ENCODE measurements at places on chromosomes 16 and 17.

DNA sequence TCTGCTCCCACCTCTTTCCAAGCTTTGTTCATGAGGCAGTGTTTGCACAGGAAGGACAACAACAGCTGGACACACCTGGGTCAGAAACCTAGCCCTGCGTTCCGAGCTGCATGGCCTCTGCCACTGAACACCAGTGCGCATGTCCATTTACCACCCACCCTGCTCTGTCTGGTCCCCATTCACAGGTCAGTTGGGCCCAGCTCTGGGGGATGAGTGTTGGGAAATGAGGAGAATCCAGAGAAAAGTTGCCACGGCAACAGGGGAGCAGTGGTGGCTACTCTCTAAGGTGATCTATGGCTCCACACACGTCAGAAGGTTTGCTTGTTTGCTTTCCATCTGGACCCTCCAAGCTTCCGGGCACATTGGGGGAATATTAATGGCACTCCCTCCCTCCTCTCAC is 70.4 kb upstream of the ASIC2 start:
- DNase-seq: no peak

DNA sequence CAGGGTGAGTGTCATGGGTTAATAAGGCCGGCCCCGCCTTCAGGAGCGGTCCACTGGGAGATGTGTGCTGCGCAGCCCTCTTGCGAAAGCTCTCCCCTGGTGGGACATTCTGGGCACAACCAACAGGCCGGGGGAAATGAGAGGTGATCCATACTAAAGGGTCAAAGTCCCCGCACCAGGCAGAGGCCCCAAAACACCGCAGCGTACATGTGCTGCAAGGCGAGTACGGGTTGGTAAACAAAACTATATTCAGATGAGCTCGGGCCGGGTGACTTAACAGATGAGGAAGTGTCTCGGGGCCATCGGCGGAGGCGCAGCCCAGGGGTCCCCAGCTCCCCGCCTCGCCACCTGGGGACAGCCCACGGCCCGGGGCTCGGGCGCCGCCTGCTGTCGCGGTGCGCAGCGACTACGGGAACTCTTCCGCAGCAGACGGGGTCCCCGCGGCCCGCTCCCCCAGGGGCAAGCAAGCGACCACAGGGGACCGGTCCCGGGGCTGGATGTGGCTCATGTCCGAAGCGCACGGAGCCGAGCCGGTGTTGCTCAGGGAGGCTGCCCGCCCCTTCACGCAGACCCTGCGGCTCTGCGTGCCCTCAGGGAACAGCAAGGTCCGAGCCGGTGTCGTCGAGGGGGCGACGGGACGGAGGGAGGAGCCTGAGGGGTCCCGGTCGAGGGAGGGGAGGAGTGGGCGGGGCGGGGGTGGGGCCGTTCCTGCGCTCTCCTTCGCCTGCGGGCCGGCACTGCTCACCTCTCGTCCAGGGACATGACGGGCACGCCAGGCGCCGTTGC is at the start of gene RAB37:
RAB37 (plus strand) TSS at position 744 of the 786 bp plus-strand sequence; CDS start at position 761, 17 bp downstream.
- no peak for DNase-seq

GRCh38 chr16:47056688-47057629 is 83.5 kb upstream of the DNAJA2 start:
- no peak for DNase-seq

- DNase-seq: peak; percentile 73
Measured at GRCh38 chr17:28598799-28599310, at the start of gene SPAG5. Gene SPAG5 (minus strand): TSS chr17:28599025. CDS start chr17:28598946, 79 bp downstream.

GRCh38 chr17:45218895-45219661 is 2.6 kb upstream of the FMNL1 start:
- DNase-seq: peak; percentile 83

DNA sequence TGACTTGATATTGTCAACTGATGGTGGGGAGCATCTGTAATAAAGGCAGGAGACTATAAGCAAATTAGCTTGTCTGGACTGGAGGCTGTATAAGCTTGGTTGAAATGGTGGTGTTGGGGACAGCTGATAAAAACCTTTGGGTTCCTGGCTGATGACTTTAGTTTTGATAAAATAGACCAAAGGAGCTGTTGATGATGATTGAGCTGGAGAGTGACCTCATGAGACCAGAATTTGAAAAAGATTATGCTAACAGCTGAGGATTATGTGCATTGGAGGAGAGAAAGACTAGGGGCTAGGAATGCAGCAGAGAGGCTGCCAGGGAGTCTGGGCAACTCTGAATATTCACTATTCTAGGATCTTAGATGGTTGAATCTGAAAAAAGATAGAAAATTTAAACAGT is 8.7 kb upstream of the CDC27 start:
- no peak for DNase-seq

- no peak for DNase-seq
Measured at GRCh38 chr16:79892278-79892677, 291.7 kb upstream of the MAF start.

DNA sequence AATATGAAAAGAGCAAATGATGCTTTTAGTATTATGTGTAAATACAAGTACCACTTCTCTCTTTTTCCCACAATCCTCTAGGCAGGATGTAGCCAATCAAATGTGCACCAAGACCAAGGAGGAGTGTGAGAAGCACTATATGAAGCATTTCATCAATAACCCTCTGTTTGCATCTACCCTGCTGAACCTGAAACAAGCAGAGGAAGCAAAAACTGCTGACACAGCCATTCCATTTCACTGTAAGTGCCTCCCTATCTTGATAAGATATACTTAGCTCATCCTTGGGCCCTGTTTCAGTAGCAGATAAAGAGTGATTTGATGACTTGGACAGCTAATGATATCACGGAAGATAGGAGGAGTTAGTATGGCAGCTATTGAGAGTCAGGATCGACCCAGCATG is 33.7 kb downstream of the TADA2A start:
- DNase-seq: no peak

- no peak for DNase-seq
Measured at GRCh38 chr16:77297996-77298395, 98.8 kb downstream of the SYCE1L start.

DNA sequence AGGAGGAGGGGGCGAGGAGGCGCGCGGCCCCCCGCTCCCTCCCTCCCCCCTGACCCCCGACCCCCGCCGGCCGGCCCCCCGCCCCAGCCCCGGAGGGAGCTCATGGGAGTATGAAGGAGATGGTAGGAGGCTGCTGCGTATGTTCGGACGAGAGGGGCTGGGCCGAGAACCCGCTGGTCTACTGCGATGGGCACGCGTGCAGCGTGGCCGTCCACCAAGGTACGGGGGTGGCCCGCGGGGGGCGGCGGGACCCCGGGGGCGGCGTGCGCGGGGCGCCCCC is 390 bp downstream of the MLLT6 start:
- DNase-seq: no peak

- no peak for DNase-seq
Measured at GRCh38 chr16:12310286-12310685, 333.8 kb downstream of the SNX29 start.

DNA sequence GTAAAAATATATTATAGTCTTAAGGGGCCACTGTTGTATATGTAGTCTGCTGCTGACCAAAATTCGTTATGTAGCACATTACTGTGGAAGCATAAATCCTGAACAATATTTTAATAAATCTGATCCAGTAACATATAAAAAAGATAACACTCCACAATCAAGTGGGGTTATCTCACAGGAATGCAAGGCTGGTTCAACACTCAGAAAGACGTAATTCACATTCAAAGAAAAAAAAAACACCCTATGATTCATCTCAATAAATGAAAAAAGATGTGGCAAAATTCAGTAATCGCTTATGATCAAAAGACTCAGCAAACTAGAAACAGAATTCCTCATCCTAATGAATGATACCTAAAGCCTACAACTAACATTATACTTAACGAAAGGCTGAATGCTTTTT is 47.8 kb downstream of the CREBBP start:
- no peak for DNase-seq

DNA sequence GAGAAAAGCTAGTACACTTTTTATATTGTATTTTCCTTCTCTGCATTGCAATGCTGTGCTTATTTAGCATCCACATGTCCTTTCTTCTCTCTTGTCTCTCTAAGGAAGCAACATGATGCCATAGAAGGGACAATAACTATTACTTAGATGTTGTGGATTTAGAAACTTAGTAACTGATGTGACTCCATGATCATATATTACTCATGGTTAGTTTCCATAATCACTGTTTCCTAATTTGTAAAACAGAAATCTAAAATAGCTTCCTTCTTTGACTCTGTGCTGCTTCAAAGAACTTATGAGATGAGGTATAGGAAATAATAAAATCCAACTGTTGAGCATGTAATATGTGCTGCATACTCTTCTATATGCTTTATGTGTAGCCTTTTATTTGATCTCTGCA is 6.6 kb upstream of the ABCA5 start:
- no peak for DNase-seq

DNA sequence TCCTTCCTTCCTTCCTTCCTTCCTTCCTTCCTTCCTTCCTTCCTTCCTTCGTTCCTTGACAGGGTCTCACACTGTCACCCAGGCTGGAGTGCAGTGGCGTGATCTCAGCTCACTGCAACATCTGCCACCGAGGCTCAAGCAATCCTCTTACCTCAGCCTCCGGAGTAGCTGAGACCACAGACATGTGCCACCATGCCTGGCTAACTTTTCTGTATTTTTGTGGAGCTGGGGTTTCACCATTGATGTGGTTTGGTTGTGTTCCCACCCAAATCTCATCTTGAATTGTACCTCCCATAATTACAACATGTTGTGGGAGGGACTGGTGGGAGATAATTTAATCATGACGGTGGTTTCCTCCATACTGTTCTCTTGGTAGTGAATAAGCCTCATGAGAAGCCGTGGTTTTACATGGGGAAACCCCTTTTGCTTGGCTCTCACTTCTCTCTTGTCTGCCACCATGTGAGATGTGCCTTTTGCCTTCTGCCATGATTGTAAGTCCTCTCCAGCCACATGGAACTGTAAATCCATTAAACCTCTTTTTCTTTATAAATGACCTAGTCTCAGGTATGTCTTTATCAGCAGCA is 90.3 kb upstream of the MPHOSPH6 start:
- no peak for DNase-seq

- DNase-seq: no peak
Measured at GRCh38 chr16:10318798-10319500, 66.9 kb upstream of the ATF7IP2 start.

DNA sequence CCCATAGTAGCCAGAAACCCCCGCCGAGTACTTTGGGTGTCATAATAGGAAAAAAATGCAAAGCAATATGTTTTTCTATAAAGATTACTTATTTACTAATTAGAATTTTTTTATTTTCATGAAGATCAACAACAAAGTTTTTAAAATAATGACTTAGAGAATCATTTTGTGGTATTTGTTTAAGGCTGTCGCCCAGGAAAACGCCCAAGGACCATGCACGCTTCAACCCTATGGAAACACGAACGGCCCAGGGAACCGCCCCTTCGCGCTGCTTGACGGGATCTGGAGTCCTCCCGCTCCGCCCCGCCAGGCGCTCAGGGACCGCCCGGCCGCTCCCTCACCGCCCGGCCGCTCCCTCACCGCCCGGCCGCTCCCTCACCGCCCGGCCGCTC is 408 bp upstream of the KPNA2 start:
- DNase-seq: peak; percentile 78

DNA sequence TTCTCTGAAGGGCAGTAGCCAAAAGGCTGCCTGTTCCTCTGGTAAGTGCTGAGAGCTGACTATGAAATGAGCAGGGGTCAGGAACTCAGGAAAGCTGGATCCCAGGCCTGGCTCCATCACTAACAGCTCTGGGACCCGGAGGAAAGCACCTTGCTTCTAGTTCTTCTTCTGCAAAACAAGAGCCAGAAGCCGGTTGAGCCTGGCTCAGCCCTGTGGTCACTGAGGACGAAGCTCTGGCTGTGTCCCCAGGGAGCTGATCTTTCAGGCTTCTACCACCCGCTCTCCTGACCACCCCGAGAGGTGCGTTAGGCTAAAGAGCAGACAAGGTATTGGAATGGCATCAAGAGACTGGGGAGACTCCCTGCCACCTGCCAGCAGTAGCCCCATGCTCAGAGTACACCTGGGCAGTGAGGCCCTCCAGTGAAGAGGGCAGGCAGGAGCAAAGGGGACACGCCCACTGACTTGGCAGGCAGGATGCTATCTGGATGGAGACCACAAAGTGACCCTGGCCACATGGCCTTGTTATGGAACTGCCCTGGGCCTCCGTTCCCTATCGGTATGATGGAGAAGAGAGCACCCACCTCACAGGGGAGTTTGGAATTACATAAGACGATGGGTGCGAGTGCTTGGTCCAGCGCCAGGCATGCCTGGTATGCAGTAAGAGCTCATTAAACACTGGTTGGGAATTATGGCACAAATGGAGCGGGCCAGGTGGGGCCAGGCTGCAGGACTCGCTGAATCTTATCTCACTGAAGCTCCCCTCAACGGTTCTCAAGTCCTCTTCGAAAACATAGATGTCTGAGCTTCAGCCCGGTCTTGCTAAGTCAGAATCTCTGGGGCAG is 61.4 kb downstream of the COG7 start:
- no peak for DNase-seq

DNA sequence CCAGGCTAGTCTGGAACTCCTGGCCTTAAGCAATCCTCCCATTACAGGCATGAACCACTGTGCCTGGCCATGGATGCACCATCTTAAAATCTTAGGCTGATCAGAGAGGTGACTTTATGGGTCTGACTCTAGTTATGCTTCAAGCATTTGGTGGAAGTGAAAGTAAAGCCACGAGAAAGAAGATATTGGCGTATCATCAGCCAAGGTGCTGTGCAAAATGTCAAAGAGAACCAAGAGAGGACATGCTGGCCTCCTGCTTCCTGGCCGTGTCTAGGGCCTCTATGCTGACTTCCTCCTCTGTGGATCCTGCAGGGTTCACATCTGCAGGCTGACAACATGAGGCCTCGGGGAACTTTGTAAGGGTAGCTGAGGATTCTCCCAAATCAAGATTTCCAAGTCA is 385.2 kb downstream of the MAF start:
- no peak for DNase-seq

GRCh38 chr16:84423416-84423837 is 55.1 kb downstream of the ATP2C2 start:
- DNase-seq: no peak

GRCh38 chr17:9071811-9072498 is 50.6 kb downstream of the NTN1 start:
- DNase-seq: no peak

DNA sequence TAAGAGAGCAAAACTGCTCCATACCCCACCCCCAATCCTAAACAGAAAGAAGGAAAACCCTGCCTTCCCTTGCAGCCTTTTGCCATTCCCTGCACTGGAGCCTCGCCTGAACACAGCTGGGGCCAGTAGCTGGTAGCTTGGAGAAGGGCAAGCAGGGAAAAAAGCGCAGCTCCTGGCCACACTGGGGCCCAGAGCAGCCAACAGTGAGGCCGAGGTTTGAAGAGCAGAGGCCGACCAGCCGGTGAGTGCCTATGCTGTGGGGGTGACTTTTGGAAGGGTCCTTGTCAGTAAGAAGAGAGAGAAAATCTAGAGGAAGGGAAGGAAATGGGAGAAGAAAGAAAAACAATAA is 3.2 kb upstream of the HOXB9 start:
- DNase-seq: no peak

- DNase-seq: no peak
Measured at GRCh38 chr17:72102366-72102765, 18.5 kb upstream of the SOX9 start.

- DNase-seq: no peak
Measured at GRCh38 chr16:15509051-15509592, 74.7 kb downstream of the BMERB1 start.

- no peak for DNase-seq
Measured at GRCh38 chr16:71711789-71712188, 12.7 kb downstream of the PHLPP2 start.

GRCh38 chr17:56656701-56657327 is 63.3 kb downstream of the NOG start:
- no peak for DNase-seq

All from activated CD8-positive, alpha-beta memory T cell treated with anti-CD3 and anti-CD28 coated beads for 1 hour (primary cell).